PC-3 (cell line): ENCODE measurements at places on chromosomes 12 and 14. TPM values are rescaled to one million over a fixed set of nuclear protein-coding genes. Genes with fewer than 3 reads are reported as not detected.

DNA sequence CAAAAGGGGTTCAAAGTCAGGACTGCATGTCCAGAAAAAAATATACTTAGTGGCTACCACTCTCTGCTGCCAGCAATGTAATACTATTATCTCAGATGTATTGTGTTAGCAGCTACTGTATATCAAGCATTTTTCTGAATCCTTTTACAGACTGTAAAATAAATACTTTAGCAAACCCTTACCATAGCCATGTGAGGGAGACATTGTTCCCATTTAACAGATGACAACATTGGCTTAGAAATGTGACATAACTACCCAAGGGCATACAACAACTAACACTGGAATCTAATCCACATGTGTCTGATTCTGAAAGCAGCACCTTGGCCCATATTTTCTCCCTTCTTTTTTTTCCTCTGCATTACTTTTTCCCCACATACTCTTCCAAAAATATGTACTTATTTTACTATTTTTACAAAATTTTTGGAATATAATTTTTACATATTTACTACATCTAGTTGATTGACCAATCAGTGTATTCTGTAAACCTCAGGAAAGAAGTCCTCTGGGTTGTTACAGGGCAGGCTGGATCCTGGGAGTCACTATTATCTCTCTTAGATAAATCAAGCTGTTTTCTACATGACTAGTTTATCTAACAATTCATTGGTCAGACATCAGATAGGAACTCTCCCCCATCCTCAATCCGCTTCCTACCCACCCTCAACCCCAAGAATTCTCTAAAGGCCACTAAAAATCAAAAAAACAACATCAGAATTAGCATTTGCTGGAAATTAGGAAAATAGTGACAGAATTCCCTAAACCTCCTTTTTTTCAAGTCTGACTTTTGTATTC is 154.1 kb downstream of the BTG1 start:
- no peaks in the 10 kb centered on the region for H3K36me3 ChIP-seq
- peak; percentile 16 for DNase-seq
- peaks cover 4% of the 10 kb centered on the region for H3K4me1 ChIP-seq

- no peak overlapping the region for H3K27ac ChIP-seq
- no peaks in the 10 kb centered on the region for H3K27me3 ChIP-seq
- no peak overlapping the region for H3K4me3 ChIP-seq
- peaks cover 23% of the 10 kb centered on the region for H3K4me1 ChIP-seq
Observed at GRCh38 chr12:46374310-46374709, 1.7 kb upstream of the SLC38A2 start.

GRCh38 chr12:79566452-79567174 is 124.2 kb downstream of the PAWR start:
- peaks cover 31% of the 10 kb centered on the region for H3K4me1 ChIP-seq
- no peak overlapping the region for H3K4me3 ChIP-seq
- peak; percentile 57 for DNase-seq

DNA sequence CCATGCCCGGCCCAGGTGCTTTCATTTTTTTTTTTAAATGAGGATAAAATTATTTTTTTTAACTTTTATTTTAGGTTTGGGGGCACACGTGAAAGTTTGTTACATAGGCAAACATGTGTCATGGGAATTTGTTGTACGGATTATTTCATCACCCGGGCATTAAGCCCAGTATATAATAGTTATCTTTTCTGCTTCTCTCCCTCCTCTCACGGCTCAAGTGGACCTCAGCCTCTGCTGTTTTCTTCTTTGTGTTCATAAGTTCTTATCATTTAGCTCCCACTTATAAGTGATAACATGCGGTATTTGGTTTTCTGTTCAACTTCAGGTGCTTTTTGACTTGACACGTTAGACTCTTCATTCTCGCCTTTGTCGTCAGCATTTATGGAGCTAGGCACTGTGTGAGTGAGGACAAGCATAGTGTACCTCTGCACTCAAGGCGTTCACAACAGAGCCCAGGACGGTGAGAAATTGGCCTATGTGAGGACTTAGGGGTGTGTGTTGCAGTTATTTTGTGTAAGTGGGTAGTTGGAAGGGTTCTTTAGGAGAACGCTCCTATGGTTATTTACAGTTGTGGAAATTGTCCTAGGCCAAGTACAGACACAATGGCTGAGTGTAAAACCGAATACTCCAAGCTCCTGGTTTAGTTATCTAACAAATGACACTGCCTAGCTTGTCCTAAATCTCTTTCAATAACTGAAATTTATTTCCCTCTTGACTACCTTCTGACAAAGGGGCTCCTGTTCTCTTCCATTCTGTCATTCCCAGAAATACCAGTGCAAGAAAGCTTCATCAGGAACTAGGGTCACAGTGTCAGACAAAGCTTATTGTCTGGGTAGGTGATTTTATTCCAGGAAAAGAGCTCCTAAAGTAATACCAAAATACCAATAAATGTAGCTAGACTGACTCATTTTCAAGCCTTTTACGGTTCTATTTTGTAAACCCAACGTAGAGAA is 200.5 kb upstream of the PRICKLE1 start:
- DNase-seq: no peak
- H3K36me3 ChIP-seq: no peaks in the 10 kb centered on the region
- H3K4me1 ChIP-seq: peaks cover 32% of the 10 kb centered on the region
- H3K27ac ChIP-seq: no peak overlapping the region
- no peaks in the 10 kb centered on the region for H3K27me3 ChIP-seq

GRCh38 chr14:99473458-99473857 is 7.2 kb downstream of the SETD3 start:
- peaks cover 25% of the 10 kb centered on the region for H3K4me1 ChIP-seq
- no peak overlapping the region for H3K4me3 ChIP-seq
- H3K36me3 ChIP-seq: no peaks in the 10 kb centered on the region
- no peak for DNase-seq
- no peak overlapping the region for H3K27ac ChIP-seq
- no peaks in the 10 kb centered on the region for H3K27me3 ChIP-seq

DNA sequence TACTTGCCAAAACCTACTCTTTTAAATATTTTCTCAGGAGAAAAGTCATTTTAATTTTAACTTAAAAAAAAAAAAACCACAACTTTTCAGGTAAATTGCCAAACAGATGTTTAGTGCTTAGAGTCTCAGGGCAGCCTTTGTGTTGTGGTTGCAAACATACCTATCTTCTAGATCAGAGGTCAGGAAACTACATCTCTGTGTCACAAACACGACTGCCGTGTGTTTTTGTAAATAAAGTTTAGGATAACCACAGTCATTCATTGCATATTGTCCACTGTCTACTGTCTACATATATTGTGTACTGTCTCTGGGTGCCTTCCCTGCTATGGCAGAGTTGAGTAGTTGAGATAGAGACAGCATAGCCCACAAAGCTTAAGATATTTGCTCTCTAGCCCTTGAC is 48.9 kb downstream of the DYRK2 start:
- no peaks in the 10 kb centered on the region for H3K27me3 ChIP-seq
- H3K36me3 ChIP-seq: no peaks in the 10 kb centered on the region
- H3K27ac ChIP-seq: no peak overlapping the region
- peaks cover 27% of the 10 kb centered on the region for H3K4me1 ChIP-seq

GRCh38 chr14:100065942-100066574 is 836 bp downstream of the EVL start:
- no peaks in the 10 kb centered on the region for H3K36me3 ChIP-seq
- no peak overlapping the region for H3K27ac ChIP-seq
- H3K4me3 ChIP-seq: no peak overlapping the region
- DNase-seq: no peak

DNA sequence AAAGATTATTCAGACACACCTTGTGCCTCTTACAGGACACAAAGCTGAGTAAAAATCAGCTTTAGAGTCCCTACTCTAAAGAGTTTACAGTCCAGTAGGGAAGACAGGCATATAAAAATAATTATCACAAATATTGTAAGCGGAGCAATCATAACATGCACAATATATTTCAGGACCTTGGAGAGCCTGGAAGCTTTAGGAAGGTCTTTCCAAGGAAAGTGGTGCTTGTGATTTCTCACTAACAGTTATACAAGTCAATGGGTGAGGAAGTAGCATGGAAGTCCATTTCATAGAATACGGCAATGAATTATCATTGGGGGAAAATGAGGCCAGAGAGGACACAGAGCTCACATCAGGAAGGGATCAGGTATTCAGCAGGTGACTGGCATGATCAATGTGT is 268.3 kb downstream of the C12orf50 start:
- no peak for DNase-seq
- no peaks in the 10 kb centered on the region for H3K36me3 ChIP-seq
- peaks cover 3% of the 10 kb centered on the region; the same call in 1 of the 2 replicates for H3K4me1 ChIP-seq
- H3K27me3 ChIP-seq: no peaks in the 10 kb centered on the region
- no peak overlapping the region for H3K27ac ChIP-seq
- no peak overlapping the region for H3K4me3 ChIP-seq

DNA sequence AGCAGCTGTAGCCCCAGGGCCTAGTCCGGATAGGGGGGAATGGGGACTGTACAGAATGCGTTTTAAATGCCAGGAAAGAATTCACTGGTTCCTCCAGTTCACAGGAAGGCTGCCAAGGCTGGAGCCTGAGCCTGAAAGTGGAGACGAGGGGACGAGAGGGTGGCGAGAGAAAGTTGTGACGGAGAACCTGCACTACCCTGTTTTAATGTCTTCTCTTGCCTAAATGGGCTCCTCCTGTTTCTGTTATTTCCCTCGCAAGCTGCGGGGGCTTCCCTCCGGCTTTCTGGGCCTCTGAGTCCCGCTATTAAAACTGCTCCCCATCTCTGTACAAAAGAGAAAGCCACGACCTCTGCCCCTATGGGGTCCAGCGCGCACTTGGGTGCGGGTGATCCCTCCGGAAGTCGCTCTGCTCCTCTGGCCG is 4.5 kb downstream of the C1QL4 start:
- H3K27ac ChIP-seq: no peak overlapping the region
- H3K4me3 ChIP-seq: no peak overlapping the region
- no peak for DNase-seq
- no peaks in the 10 kb centered on the region for H3K27me3 ChIP-seq
- peaks cover 6% of the 10 kb centered on the region for H3K36me3 ChIP-seq

Gene PPP1R36
- total RNA-seq: 0.26 TPM in 1 of 2 replicates, not detected in the other

Gene KRT76
- total RNA-seq: not detected in 2 replicates

Gene UNC119B
- total RNA-seq: 15.9 and 23.8 TPM in 2 replicates

Gene SLC22A17
- total RNA-seq: 12.0 and 13.2 TPM in 2 replicates

Gene KLHL33
- 0.17 TPM in 1 of 2 replicates, not detected in the other for total RNA-seq

Gene OR10G3
- not detected in 2 replicates for total RNA-seq

Gene KLHDC1
- 0.07 and 0.58 TPM in 2 replicates for total RNA-seq
